ENCODE measurements at places on chromosomes 3 and 15.

GRCh38 chr15:94300612-94301011 is 69.3 kb downstream of the MCTP2 start:
- DNase-seq, result no peak

DNA sequence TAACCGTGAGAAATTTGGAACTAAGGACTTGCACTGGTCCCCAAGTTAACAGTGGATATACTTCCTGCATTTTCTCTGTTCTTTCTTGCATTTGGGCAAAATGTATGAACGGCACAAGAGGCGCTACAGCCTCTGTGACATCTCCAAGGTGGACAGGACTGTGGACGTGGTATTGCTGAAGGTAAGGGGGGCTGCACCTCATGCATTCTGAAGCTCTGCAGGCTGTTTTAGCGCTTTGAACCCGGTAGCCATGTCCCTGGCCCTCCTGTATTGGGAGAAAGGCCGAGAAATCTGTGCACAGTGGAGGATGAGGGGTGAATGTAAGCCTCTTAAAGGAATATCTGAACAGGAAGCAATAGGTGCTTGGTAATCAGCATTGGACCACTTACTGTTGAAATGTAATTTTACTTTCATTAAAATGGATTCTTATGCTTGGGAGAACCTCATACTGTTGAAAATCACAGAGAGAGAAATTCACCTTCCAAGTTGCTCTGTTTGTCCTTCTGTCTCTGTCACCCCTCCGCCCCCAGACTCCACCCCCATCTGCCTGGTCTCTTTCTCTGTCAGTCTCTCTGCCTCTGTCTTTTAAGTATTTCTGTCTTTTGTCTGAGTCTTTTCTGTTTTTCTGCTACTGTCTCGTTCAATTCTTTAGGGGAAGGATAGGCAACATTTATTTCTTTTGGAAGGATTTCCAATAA is 174.6 kb downstream of the KLHL25 start:
- no peak for DNase-seq

DNA sequence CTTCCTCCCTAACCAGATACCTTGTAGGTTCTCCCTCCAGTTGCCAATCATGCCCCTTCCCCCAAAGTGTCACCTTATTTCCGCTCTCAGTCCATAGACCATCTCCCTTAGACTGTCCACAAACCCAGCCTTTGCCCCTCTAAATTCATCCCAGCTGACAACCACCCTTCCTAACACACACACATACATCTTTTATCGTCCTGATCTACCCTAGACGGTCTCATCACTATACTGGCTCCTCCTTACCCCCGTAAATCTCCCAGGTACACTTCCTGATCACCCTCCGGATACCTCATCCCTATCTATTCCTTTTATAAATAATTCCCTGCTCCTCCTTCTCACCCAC is 828 bp downstream of the THOC7 start:
- DNase-seq, result no peak

- peak; percentile 28 for DNase-seq
These were observed 139.5 kb downstream of the LRIG1 start for GRCh38 chr3:66361356-66361755.

DNA sequence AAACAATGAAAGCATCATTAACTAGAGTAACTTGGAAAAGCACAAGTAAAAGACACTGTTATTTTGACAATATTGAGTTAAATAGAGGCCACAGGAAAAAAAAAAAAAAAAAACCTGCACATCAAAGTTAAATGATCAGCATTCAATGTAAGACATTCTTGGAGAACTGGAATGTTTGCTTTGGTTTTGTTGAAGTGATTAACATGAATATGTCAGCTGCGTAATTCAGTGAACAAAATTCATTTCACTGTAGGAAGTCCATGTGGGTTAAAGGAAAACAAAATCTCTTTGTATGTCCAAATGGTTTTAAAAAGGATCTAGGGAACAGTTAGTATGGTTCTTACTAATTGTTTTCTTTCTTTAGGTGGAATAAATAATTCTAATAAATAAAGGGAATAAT is 252.8 kb upstream of the CNTN6 start:
- DNase-seq, result no peak

GRCh38 chr3:117756563-117756962 is 1047.0 kb downstream of the TUSC7 start:
- peak; percentile 25 for DNase-seq

- peak; percentile 14 for DNase-seq
These were observed 318.5 kb downstream of the TBC1D5 start for GRCh38 chr3:17423786-17424536.

DNA sequence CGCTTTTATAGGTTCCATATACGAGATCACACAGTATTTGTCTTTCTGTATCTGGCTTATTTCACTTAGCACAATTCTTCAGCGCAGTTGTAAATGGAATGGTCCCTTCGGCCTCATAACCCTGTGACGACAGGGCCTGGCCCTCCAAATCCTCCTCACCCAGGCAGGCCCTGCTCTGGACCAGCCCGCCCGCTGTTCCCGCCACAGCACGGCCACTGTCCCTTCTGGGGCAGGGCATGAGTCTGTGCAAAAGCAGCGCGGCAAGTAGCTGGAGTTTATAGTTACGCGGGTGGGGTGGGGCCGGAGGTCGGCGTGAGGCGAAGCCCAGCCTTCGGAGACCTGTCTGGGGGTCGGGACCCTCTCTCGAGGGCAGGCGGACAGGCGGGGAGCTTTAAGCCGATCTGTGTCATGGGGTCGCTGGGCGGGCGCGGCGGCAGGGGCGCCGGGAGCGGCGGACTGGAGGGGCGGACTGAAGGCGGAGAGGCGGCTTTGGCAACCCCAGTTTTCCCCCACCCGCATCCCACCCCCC is 543 bp downstream of the ARPIN start:
- peak; percentile 26 for DNase-seq

DNA sequence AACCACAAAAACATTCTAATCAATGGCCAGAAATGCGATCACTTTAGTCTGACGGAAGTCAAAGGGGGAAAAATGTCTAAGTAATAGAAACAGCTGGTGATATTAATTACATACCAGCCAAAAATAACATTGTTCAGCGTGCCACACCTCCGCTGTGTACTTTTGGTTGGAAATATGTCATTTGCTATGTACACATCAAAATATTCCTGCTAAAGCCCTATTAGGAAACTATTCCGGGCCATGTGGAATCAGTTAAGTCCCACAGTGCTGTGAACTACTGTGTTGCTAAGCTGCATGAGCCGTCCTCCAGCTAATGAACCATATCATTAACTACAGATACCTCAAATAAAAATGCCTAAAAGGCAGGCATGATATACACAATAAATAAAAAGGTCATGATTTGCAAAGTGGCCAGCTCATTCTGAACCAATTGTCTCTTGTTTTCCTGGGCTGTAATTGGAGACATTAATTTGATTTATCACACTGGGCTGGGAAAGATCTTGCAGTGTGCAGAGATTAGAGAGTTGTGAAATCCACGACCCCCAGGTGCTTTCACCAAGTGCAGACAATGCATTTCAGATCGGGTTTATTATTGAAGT is 200.5 kb upstream of the LRTM1 start:
- DNase-seq, result peak; percentile 92
